GM23248 (cell line): ENCODE measurements at places on chromosomes 1 and 21. TPM values are rescaled to one million over a fixed set of nuclear protein-coding genes. Genes with fewer than 3 reads are reported as not detected.

The CA6 gene
- total RNA-seq: not detected in 2 replicates

The THEM5 gene
- not detected in 2 replicates for total RNA-seq

The CITED4 gene
- not detected in 2 replicates for total RNA-seq

The KRTAP19-3 gene
- not detected in 2 replicates for total RNA-seq

The UQCRHL gene
- 0.32 and 0.51 TPM in 2 replicates for total RNA-seq

The PDXK gene
- total RNA-seq: 67.5 and 68.0 TPM in 2 replicates

The HCN3 gene
- total RNA-seq: 0.76 and 1.4 TPM in 2 replicates

The HIVEP3 gene
- total RNA-seq: 1.7 and 2.0 TPM in 2 replicates

DNA sequence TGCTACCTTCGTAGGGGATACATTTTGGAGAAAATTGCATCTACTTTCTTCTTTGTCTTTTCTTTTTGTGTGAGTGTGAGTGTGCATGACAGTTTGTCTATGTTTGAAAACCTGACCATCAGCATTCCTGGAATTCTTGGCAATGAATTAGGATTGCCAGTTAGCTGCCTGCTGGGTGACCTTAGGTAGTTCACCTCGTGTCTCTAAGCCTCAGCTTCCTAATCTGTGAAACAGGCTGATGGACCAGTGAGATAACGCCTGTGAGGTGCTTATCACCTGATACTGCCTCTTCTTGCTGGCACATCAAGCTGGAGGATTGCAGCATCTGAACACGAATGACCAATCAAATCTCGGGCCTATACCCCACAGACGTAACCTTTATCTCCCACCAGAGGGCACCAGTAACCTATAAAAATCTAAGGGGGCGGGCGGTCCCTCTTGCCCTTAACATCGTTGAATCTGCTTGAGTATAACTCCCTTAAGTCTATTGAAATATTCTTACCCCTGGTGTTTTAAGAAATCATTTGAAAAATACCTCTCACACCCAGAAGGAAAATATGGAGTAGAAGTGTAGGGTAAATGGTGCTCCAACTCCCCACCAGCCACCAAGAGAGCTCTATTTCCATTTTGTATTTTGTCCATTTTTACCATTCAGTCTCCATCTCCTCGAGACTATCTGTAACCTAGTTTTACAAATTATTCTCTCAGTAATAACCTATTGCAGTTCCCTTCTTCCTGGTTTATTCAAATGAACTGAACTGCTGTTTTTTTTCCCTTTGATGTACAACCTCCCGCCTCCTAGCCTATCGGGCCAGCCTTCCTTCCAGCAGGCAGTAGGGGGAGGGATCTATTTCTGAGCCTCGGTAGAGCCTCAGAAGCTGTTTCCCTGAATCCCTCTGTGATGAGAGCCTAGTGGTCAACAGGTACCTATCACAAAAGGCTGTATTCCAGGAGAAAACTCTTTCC, 49.7 kb downstream of the MDM4 start:
- H3K4me1 ChIP-seq: peaks cover 5% of the 10 kb centered on the region
- H3K4me3 ChIP-seq: no peak overlapping the region
- H3K27ac ChIP-seq: no peak overlapping the region
- no peaks in the 10 kb centered on the region for H3K36me3 ChIP-seq

DNA sequence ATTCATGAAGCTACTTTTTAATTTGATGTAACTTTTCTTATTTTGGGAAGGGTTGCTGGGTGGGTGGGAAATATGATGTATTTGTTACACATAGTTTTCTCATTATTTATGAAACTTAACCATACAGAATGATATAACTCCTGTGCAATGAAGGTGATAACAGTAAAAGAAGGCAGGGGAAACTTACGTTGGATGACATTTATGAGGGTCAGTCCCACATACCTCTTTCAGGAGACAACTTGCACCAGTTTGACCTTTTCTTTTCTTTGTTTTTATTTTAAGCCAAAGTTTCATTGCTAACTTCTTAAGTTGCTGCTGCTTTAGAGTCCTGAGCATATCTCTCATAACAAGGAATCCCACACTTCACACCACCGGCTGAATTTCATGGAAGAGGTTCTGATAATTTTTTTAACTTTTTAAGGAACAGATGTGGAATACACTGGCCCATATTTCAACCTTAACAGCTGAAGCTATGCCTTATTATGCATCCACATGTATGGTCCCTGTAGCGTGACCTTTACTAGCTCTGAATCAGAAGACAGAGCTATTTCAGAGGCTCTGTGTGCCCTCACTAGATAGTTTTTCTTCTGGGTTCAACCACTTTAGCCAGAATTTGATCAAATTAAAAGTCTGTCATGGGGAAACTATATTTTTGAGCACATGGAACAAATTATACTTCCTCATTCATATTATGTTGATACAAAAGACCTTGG, 28.0 kb upstream of the KIAA1614 start:
- no peak for DNase-seq
- no peaks in the 10 kb centered on the region for H3K27me3 ChIP-seq
- no peaks in the 10 kb centered on the region for H3K4me1 ChIP-seq
- no peak overlapping the region for H3K4me3 ChIP-seq

- H3K27ac ChIP-seq: no peak overlapping the region
- DNase-seq: no peak
- no peaks in the 10 kb centered on the region for H3K27me3 ChIP-seq
- no peaks in the 10 kb centered on the region for H3K36me3 ChIP-seq
- H3K4me1 ChIP-seq: no peaks in the 10 kb centered on the region
These were observed 55.6 kb upstream of the PPM1J start for GRCh38 chr1:112770724-112771123.

DNA sequence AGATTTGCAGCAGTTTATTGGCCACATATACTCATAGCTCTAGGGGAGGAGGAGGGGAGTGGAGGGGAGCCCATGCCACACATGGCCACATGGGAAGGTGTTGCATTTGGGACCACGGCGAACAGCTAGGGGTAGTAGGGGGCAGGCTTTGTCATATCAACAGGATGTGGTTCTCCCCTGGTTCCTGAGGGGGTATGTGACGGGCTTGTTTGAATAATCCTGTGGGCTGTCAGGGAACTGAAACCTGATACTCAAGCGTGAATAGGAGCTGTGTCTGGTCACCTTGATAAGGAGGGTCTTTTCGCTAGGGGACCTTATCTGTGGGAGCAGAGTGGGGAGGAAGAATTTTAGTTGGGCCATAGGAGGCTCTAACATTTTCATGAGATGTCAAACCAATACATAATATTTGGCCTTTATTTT, 264.7 kb downstream of the CTH start:
- H3K4me1 ChIP-seq: no peaks in the 10 kb centered on the region
- H3K27me3 ChIP-seq: 0 out of 2 replicates have a peak, but pooled peaks cover 4% of the 10 kb centered on the region
- no peak for DNase-seq
- no peak overlapping the region for H3K27ac ChIP-seq

- H3K36me3 ChIP-seq: peaks cover 27% of the 10 kb centered on the region
- H3K27ac ChIP-seq: no peak overlapping the region
- no peak overlapping the region for H3K4me3 ChIP-seq
- H3K4me1 ChIP-seq: no peaks in the 10 kb centered on the region; the same call in 1 of the 2 replicates
- DNase-seq: peak; percentile 59
These were observed 6.5 kb downstream of the CD55 start for GRCh38 chr1:207328004-207328403.

- peaks cover 6% of the 10 kb centered on the region; the same call in 1 of the 2 replicates for H3K4me1 ChIP-seq
- H3K27ac ChIP-seq: no peak overlapping the region
- no peak for DNase-seq
- H3K4me3 ChIP-seq: no peak overlapping the region
- no peaks in the 10 kb centered on the region for H3K36me3 ChIP-seq
- no peaks in the 10 kb centered on the region; the same call in 1 of the 2 replicates for H3K27me3 ChIP-seq
These were observed 82.6 kb upstream of the CCDC190 start for GRCh38 chr1:162943622-162944021.

DNA sequence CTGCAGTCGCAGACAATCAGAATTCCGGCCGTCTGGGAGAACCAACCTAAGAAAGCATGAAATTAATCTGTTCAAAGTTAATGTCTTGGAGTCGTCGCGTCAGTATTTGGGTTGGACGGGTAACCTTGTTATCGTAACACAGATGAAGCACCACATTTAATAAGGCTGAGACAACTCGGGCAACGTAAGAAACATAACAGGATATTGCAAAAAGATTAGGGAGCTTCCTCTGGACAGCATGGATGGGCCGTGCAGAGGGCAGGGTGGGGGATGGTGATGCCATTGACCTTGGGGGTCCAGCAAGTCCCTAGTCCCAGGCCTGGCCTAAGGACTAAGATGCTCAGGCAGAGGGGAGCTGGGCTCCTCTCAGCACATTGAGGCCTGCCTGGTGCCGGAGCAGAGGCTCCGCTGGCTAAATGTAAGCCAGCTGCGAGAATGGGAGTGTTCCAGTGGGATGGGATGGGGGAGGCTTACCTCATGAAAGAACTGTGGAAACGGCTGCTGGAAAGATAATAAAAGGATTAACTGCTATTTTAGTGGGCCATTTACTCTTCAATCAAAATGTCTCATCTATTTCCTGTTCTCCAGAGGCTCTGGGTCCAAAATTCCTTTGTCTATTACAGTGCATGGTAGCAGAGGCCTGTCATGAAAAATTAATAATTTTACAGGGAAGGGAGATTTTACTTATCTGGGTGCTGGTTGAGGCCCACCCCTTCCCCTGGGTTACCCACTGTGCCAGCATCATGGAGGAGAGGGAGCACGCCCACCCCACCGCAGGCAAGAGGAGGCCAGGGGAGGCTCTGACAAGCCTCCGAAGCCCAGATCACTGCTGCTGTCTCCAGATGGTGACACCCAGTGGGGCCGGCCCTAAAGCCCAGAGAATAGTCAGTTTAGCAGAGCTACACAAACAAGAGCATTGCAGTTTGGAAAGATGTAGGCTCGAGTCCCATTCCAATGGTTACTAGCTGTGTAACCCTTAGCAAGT, 131.6 kb downstream of the DMRTB1 start:
- no peaks in the 10 kb centered on the region for H3K36me3 ChIP-seq
- no peak overlapping the region for H3K4me3 ChIP-seq
- no peak overlapping the region for H3K27ac ChIP-seq
- DNase-seq: peak; percentile 27
- peaks cover 14% of the 10 kb centered on the region for H3K27me3 ChIP-seq

GRCh38 chr1:30604801-30605440, 118.5 kb downstream of the MATN1 start:
- no peaks in the 10 kb centered on the region for H3K4me1 ChIP-seq
- H3K27ac ChIP-seq: no peak overlapping the region
- H3K4me3 ChIP-seq: no peak overlapping the region
- peaks cover 4% of the 10 kb centered on the region; the same call in 1 of the 2 replicates for H3K27me3 ChIP-seq
- no peaks in the 10 kb centered on the region for H3K36me3 ChIP-seq

DNA sequence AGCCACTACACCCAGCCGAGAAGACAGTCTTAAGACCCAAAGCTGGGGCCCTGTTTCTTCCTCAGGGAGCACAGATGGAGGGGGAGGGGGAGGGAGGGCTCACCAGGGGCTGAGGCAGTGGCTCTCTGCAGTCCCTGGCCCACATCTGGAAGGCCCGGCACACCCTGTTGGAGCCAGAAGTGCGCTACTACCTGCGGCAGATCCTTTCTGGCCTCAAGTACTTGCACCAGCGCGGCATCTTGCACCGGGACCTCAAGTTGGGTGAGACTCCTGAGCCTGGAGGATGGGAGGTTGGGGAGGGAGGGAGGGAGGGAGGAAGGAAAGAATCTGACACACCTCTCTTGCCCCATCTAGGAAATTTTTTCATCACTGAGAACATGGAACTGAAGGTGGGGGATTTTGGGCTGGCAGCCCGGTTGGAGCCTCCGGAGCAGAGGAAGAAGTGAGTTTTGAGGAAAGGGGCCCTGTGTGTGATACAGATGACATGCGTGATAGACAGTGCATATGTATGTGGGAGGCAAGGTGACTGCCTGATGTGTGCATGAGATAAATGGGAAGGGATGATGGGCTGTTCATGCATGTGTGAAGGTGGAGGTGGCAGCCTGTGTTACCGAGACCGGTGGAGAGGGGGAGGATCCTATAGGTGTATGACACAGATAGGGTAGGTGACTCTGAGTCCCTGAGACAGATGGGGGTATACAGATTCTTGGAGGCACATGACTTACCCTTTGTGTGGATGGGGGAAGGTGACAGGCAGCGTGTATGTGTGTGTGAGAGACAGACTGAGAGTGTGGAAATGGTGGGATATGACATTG, 1.5 kb downstream of the PLK3 start:
- no peaks in the 10 kb centered on the region for H3K27me3 ChIP-seq
- H3K36me3 ChIP-seq: peaks cover 16% of the 10 kb centered on the region; the same call in 1 of the 2 replicates
- H3K4me1 ChIP-seq: peaks cover 31% of the 10 kb centered on the region
- peak overlapping the region; percentile 99 for H3K4me3 ChIP-seq
- DNase-seq: peak; percentile 59
- peak overlapping the region; percentile 100 for H3K27ac ChIP-seq

DNA sequence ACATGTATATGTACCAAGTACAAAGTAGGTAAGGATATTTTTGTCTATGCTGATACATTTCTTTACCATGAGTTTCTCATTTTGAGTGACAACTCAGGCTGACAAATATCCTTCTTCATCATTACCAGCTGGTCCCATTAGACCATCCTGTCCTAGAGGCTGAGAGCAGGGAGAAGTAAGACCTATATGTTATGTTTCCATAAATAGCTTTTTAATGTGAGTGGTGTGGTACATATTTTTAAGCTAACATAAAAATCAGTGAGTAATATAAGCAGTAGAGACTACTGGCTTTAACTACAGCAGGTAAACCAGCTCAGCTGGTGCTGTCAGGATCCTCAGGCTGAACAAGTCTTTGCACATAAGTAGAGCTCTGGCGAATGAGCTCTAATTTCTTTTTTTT, 62.4 kb downstream of the CLEC20A start:
- H3K27ac ChIP-seq: no peak overlapping the region
- no peaks in the 10 kb centered on the region for H3K4me1 ChIP-seq
- DNase-seq: no peak
- H3K36me3 ChIP-seq: no peaks in the 10 kb centered on the region
- no peaks in the 10 kb centered on the region for H3K27me3 ChIP-seq

- no peak overlapping the region for H3K4me3 ChIP-seq
- no peaks in the 10 kb centered on the region for H3K27me3 ChIP-seq
- no peaks in the 10 kb centered on the region for H3K36me3 ChIP-seq
- peak; percentile 78 for DNase-seq
These were observed 6.5 kb upstream of the ATP1A2 start for GRCh38 chr1:160108888-160109662.

DNA sequence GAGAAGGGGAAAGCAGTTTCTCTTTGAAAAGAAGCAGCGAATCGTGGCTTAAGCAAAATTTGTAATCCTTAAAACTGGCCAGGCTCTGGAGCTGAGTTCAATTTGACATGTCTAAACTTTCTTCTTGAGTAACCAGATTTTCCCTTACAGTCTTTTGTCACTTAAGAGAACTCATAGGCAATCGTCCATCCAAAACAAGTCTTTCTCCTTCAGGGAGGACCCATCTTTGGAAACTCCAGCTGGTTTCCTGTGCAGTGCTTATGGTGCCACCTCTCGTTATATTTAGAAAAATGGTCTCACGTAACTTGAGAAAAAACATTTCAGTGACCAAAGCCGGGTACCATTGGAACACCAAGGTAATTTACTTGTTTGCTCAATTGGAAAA, 1.8 kb upstream of the PTTG1IP start:
- peak overlapping the region; percentile 95 for H3K4me3 ChIP-seq
- peak; percentile 64 for DNase-seq
- H3K27ac ChIP-seq: peak overlapping the region; percentile 54
- H3K27me3 ChIP-seq: no peaks in the 10 kb centered on the region
- H3K36me3 ChIP-seq: no peaks in the 10 kb centered on the region
